HepG2 (cell line): ENCODE measurements at places on chromosomes 5 and 9. TPM values are rescaled to one million over a fixed set of nuclear protein-coding genes. Genes with fewer than 3 reads are reported as not detected.

DNA sequence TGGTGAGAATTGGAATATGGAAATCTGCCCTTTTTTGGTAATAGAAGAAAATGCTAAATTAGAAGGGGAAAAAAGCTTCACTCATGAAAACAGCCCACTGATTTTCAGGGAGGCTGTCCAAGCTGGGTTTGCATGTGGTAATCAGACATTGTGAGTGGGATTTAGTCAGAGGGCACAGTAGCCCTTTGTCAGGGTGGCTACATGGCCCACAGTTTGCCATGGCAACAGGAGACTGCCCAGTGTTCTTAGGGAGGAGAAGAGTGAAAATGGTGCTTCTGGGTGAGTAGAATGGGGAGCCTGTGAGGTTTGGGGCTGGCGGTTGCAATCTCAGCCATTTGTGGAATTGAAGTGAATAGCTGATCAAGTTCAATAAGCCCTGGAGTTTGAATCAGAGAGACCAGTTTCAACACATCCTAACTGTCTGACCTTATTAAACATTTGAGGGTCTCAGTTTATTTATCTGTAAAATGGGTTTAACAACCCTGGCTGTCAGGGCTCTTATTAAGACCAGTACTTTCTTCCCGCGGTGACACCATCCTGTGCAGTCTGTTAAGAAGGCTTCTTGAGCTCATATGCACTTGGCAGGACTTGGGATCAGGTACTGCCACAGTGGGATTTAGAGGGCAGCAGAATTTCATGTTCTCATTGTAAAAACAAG lies 107.6 kb upstream of the TNC start:
- H3K4me3 ChIP-seq: no peak overlapping the region
- no peak for DNase-seq
- H3K27me3 ChIP-seq: no peaks in the 10 kb centered on the region
- no peaks in the 10 kb centered on the region for H3K36me3 ChIP-seq
- H3K4me1 ChIP-seq: no peaks in the 10 kb centered on the region

DNA sequence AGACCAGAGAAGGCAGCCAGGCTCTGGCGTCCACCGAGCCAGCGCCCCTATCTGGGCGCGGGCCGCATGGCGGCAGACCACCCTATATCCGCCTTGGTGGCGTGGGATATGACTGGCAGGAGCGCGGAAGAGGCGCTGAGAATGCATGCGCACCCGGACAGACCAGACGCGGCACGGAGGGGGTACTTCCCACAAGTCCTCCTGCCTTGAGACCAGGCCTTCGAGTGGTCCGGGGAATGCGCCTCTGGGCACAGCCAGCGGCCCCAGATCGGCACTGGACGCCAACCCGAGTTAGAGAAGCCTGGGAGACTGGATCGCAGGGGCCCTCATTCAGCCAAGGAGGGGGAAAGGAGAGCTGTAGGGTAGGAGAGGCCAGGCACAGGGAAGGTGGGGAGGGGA lies 2.5 kb upstream of the LMX1B start:
- H3K4me3 ChIP-seq: no peak overlapping the region
- H3K27me3 ChIP-seq: peaks cover 84% of the 10 kb centered on the region
- H3K27ac ChIP-seq: no peak overlapping the region

DNA sequence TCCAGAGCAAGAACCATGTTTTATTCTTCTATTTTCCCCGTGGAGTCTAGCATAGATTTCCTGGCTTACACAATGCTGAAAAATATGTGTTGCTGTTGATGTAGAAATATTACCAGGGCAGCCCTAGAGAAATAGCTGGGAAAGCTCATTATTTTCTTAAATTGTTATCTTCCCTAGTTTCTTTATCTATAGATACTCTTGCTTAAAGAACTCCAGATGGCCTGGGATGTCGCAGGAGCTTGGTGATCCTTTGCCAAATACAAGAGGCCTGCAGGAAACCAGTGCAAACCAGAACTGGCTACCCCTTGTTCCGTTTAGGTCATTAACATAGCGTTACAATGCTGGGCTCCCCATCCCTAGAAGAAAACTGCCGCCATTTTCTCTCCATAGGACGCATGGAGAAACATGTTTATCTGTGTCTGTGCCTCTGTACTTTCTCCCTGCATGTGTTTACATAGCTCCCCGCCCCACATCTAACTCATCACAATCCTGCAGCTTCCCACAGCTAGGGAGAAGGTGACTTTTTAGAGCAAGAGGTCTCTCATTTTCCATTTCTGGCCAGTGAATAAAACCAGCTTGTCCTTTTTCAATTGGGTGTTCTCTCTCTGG lies 6.4 kb downstream of the PRLR start:
- no peak overlapping the region for H3K4me3 ChIP-seq
- DNase-seq: no peak
- H3K4me1 ChIP-seq: peaks cover 17% of the 10 kb centered on the region; the same call in 1 of the 2 replicates
- no peaks in the 10 kb centered on the region for H3K27me3 ChIP-seq
- H3K27ac ChIP-seq: no peak overlapping the region

- H3K4me1 ChIP-seq: peaks cover 24% of the 10 kb centered on the region
- H3K36me3 ChIP-seq: no peaks in the 10 kb centered on the region
- no peak overlapping the region for H3K27ac ChIP-seq
- H3K27me3 ChIP-seq: no peaks in the 10 kb centered on the region
- no peak overlapping the region for H3K4me3 ChIP-seq
These were observed 255.7 kb downstream of the ENC1 start for GRCh38 chr5:74384851-74385250.

DNA sequence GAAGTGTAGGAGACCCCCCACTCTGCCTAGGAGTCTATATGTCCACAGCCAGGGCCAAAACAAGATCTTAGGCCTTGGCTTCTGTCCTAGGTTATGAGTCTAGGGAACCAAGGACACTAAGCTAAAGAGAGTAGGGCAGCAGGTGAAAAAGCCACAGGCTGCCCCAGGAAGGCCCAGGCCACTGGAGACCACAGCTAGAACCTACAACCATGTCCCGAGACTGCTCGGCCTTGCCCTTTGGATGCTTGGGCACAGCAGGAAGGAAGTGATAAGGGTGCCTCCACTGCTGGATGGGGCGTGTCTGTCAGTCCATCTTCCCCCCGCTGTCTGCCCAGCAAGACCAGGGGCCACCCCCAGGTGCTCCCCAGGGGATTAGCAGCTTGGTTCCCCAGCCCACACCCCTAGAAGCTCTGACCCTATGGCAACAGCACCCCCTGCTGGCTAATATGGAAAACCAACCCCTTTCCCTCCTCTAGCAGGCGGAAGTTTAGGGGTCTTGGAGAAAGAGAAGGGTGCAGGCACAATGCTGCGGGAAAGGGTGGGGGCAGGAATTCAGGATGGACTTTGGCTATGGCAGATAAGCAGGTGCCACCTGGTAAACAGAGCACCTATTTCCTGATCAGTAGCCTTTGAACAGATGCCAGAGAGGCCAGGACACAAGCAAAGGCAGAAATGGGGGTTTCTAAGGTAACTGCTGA lies 10.5 kb upstream of the IRF1 start:
- no peaks in the 10 kb centered on the region for H3K36me3 ChIP-seq
- peak; percentile 87 for DNase-seq
- no peak overlapping the region for H3K4me3 ChIP-seq
- H3K27ac ChIP-seq: peak overlapping the region; percentile 53

DNA sequence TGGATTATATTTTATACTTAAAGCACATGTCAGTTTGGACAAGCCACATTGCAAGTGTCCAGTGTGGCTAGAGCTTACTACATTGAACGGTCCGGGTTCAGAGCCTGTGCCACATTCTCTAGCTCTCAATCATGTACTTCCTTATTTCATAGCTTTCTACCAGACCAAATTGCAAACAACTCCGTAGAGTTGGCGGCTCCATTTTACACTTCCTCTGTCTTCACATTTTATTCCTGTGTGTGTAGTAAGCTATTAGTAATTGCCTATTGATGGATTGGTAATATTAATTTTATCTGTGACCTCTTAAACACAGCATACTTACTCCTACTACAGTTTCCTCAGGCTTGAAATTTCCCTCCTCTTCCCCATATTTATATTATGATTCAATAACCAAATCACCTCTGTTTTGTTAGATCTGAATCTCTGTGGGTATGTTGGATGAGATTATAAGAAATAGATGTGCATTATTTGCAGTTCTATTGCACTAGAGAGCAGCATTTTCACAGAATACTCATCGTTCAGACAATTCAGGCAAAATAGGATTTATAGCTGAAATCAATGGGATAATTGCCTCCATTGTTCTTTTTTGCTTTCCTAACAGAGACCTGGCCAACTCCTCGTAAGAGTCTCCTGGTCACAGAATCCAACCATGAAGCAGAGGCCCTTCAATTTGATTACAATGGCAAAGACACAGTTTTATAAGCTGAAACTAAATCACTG lies 29.0 kb upstream of the C9orf72 start:
- no peaks in the 10 kb centered on the region for H3K4me1 ChIP-seq
- DNase-seq: no peak
- H3K27me3 ChIP-seq: no peaks in the 10 kb centered on the region
- no peak overlapping the region for H3K4me3 ChIP-seq

DNA sequence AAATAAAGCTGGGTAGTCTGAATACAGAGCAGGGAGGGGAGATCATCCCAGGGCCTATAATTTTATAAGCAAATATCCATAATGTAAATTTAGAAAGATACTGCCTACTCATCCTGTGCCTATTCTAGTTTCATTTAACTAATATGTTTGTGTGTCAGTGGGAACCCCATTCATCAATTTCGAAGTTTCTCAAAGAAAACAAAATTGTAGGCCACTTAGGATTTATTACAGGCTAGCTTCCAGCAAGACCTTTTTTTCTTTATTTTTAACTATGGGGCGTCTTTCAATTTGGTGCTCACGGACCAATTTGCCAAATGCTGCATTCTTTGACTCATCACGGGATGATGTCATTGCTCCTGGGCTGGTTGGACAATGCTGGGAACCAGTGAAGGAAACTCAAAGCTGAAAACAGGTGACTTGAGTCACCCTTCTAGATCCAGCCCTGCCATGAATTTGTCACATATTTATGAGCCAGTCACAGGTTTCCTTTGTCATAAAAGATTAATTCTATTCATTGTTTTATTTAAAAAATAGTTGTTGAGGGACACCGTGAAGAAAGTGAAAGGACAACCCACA lies 13.4 kb downstream of the PCSK5 start:
- no peak for DNase-seq
- no peak overlapping the region for H3K4me3 ChIP-seq
- H3K36me3 ChIP-seq: no peaks in the 10 kb centered on the region
- no peaks in the 10 kb centered on the region for H3K27me3 ChIP-seq
- no peak overlapping the region for H3K27ac ChIP-seq

DNA sequence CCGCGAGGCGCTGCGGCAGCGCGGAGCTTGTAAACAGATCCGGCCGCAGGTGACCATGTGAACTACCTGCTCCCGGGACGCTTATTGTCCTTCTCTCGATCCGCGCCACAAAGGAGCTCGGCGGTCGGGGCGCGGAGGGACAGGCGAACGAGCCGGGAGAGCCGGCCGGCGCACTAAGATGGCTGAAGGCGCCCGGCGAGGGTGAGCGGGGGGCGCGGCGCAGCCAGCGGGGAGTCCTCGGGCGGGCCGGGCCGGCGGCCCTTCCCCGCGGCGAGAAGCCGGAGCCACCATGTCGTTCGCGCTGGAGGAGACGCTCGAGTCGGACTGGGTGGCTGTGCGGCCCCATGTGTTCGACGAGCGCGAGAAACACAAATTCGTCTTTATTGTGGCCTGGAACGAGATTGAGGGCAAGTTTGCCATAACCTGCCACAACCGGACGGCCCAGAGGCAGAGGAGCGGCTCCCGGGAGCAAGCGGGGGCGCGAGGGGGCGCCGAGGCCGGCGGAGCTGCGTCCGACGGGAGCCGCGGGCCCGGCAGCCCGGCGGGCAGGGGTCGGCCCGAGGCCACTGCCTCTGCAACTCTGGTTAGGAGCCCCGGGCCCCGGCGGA lies 535 bp downstream of the JMY start:
- peak overlapping the region; percentile 98 for H3K4me3 ChIP-seq
- no peaks in the 10 kb centered on the region; the same call in 2 of the 3 replicates for H3K27me3 ChIP-seq
- peak overlapping the region; percentile 80 for H3K27ac ChIP-seq
- H3K4me1 ChIP-seq: peaks cover 27% of the 10 kb centered on the region
- DNase-seq: no peak

DNA sequence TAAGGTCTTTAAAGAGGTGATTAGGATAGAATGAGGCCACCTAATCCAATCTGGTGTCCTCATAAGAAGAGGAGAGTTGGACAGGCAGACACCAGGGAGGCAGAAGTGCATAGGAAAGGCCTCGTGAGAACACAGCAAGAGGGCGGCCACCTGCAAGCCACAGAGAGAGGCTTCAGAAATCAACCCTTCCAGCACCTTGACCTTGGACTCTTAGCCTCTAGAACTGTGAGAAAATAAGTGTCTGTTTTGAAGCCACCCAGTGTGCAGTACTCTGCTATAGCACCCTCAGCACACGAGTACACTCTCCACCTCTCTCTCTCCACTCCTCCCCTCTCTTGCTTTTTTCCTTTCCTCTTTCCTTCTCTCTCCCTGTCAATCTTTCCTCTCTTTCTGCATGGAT lies 26.8 kb downstream of the NIPAL4 start:
- no peaks in the 10 kb centered on the region for H3K36me3 ChIP-seq
- no peak for DNase-seq
- no peak overlapping the region for H3K4me3 ChIP-seq
- H3K27ac ChIP-seq: no peak overlapping the region
- H3K27me3 ChIP-seq: no peaks in the 10 kb centered on the region
- peaks cover 33% of the 10 kb centered on the region for H3K4me1 ChIP-seq

DNA sequence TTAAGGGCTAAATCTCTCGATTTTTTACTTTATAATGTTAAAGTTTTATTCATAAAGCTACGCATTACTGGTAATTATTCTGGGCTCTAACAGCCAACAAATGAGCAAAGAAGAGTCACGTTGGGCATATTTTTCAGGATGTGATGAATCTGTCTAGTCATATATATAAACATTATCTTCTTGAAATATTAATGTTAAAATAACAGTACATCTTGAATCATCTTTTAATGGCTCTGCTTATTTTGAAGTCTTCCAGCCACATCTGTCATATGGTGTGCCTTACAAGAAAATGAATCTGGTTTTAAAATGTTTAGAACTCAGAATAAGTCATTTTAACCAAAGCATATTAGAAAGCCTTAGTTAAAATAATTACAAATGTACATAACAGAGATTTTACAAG lies 96.9 kb downstream of the CWC27 start:
- DNase-seq: no peak
- no peak overlapping the region for H3K4me3 ChIP-seq
- no peaks in the 10 kb centered on the region for H3K27me3 ChIP-seq
- no peaks in the 10 kb centered on the region for H3K36me3 ChIP-seq
- H3K4me1 ChIP-seq: no peaks in the 10 kb centered on the region
- no peak overlapping the region for H3K27ac ChIP-seq

- H3K4me1 ChIP-seq: peaks cover 29% of the 10 kb centered on the region
- no peaks in the 10 kb centered on the region for H3K27me3 ChIP-seq
- no peak overlapping the region for H3K27ac ChIP-seq
- H3K4me3 ChIP-seq: no peak overlapping the region
These were observed 161.3 kb downstream of the MACROH2A1 start for GRCh38 chr5:135237748-135238103.

- peaks cover 5% of the 10 kb centered on the region; the same call in 1 of the 3 replicates for H3K36me3 ChIP-seq
- peaks cover 20% of the 10 kb centered on the region for H3K4me1 ChIP-seq
- no peak overlapping the region for H3K27ac ChIP-seq
- no peak for DNase-seq
- H3K27me3 ChIP-seq: no peaks in the 10 kb centered on the region
These were observed 12.9 kb downstream of the FBXW5 start for GRCh38 chr9:136931611-136932130.

Gene CCL19
- not detected in 2 replicates for total RNA-seq

Gene S100Z
- total RNA-seq: not detected in 2 replicates

Gene KCNMB1
- not detected in 2 replicates for total RNA-seq

Gene PCDHA1
- total RNA-seq: not detected in 2 replicates

Gene MYOZ3
- total RNA-seq: not detected in 2 replicates

Gene GABRA1
- total RNA-seq: not detected in 2 replicates

Gene TSLP
- not detected in 2 replicates for total RNA-seq

Gene DNAI1
- not detected in 2 replicates for total RNA-seq

Gene LURAP1L
- 6.5 and 6.7 TPM in 2 replicates for total RNA-seq

Gene PLPP7
- 0.66 and 1.2 TPM in 2 replicates for total RNA-seq

Gene NKD2
- total RNA-seq: 0.53 and 0.94 TPM in 2 replicates

Gene CACFD1
- 8.2 and 13.8 TPM in 2 replicates for total RNA-seq
